Liver (tissue), 10 donors: ENCODE measurements at places on chromosomes 11 and 22. TPM values are rescaled to one million over a fixed set of nuclear protein-coding genes. Genes with fewer than 3 reads are reported as not detected.

Gene SCN2B
- not detected for polyA plus RNA-seq

Gene KRTAP5-10
- not detected for polyA plus RNA-seq

Gene CATSPER1
- not detected for polyA plus RNA-seq

Gene TMEM126B
- 25.7 TPM for polyA plus RNA-seq

Gene NAALAD2
- polyA plus RNA-seq = 0.21 TPM

Gene PUS3
- 17.9 TPM for polyA plus RNA-seq

Gene SCGB2A2
- not detected for polyA plus RNA-seq

Gene SYT12
- polyA plus RNA-seq = 12.1 TPM

Gene KRTAP5-7
- polyA plus RNA-seq = not detected

GRCh38 chr22:27370269-27370668 lies 431.3 kb downstream of the MN1 start:
- no peak overlapping the region for H3K4me3 ChIP-seq
- H3K4me1 ChIP-seq = no peaks in the 10 kb centered on the region
- H3K27ac ChIP-seq = no peak overlapping the region
- H3K36me3 ChIP-seq = no peaks in the 10 kb centered on the region

- H3K4me3 ChIP-seq = no peak overlapping the region
- H3K36me3 ChIP-seq = no peaks in the 10 kb centered on the region
- H3K27me3 ChIP-seq = no peaks in the 10 kb centered on the region
- H3K27ac ChIP-seq = no peak overlapping the region
- no peaks in the 10 kb centered on the region for H3K4me1 ChIP-seq
- no peak for DNase-seq
Observed at GRCh38 chr22:39482768-39483167, 19.3 kb upstream of the MIEF1 start.

- no peak for DNase-seq
- no peak overlapping the region for H3K4me3 ChIP-seq
- H3K4me1 ChIP-seq = no peaks in the 10 kb centered on the region
- no peaks in the 10 kb centered on the region for H3K36me3 ChIP-seq
- H3K27ac ChIP-seq = no peak overlapping the region
Observed at GRCh38 chr11:105070306-105070705, 25.2 kb upstream of the CARD16 start.

DNA sequence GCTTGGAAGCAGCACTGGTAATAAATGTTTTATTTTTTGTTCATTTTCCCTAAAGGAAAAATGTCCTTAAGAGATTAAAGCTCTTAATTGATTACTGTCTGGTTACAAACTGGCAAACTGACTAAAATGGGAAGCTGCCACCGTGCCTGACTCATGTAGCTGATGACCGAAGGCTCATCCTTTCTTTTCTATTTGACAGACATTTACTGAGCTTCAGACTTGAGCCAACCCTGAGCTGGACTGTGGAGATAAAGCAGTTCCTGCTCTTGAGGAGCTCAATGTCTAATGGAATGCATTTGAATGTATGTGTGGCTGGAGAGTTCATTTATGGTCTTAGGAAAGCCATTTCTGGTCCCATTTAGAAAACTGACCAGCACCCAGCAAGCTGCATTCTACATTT lies 91.3 kb downstream of the RNF169 start:
- no peak for DNase-seq
- peaks cover 2% of the 10 kb centered on the region for H3K4me1 ChIP-seq
- H3K4me3 ChIP-seq = no peak overlapping the region
- H3K27ac ChIP-seq = no peak overlapping the region
- peaks cover 40% of the 10 kb centered on the region for H3K36me3 ChIP-seq

GRCh38 chr11:103871923-103872551 lies 164.4 kb upstream of the DDI1 start:
- no peaks in the 10 kb centered on the region for H3K27me3 ChIP-seq
- no peaks in the 10 kb centered on the region for H3K36me3 ChIP-seq
- H3K27ac ChIP-seq = no peak overlapping the region

DNA sequence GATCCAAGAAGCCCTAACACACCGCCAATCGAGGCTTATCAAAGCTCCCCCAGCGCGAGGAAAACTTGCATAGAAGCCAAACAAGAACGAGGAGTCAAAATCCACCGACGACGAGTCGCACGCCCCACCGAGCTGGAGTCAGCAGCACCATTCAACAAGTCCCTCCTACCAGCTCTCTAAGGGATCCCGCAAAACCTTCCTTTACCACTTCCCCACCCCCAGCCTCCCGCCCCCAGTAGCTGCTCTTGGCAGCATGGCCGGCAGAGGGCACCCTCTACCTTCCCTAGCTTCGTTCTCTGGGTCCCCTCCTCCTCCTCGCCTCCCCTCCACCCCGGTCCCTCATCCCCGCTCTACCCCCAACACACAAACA lies 1.4 kb downstream of the BDNF start:
- no peaks in the 10 kb centered on the region for H3K36me3 ChIP-seq
- peak; percentile 75 for DNase-seq

- no peak overlapping the region for H3K27ac ChIP-seq
- no peak for DNase-seq
- no peaks in the 10 kb centered on the region for H3K36me3 ChIP-seq
Observed at GRCh38 chr11:61737131-61737530, 15.3 kb upstream of the MYRF start.

DNA sequence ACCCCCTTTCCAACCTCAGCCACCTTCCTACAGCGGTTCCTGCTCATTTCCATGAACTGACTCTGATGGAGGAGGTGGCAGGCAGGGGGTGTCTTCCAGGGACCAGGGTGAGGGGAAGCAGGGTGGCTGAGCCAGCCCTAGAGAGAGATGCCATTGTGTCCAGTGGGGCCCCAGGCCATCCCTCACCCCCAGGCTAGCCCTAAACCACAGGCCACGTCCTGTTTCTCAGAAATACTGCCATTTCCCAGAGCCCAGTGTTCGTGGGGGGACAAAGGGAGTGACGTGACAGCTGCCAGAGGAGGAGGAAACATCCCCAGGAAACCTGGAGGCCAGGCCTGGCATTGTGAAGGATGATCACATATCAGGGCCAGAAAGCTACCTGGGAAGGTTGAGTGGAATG lies 39.5 kb downstream of the CHRDL2 start:
- no peak overlapping the region for H3K4me3 ChIP-seq
- H3K27ac ChIP-seq = no peak overlapping the region
- no peaks in the 10 kb centered on the region for H3K27me3 ChIP-seq
- DNase-seq = no peak
- peaks cover 10% of the 10 kb centered on the region for H3K4me1 ChIP-seq
- H3K36me3 ChIP-seq = no peaks in the 10 kb centered on the region

GRCh38 chr11:18844753-18845367 lies 53.3 kb upstream of the PTPN5 start:
- no peak overlapping the region for H3K27ac ChIP-seq
- no peaks in the 10 kb centered on the region for H3K36me3 ChIP-seq
- no peaks in the 10 kb centered on the region for H3K4me1 ChIP-seq
- no peaks in the 10 kb centered on the region for H3K27me3 ChIP-seq
- H3K4me3 ChIP-seq = no peak overlapping the region
- no peak for DNase-seq

DNA sequence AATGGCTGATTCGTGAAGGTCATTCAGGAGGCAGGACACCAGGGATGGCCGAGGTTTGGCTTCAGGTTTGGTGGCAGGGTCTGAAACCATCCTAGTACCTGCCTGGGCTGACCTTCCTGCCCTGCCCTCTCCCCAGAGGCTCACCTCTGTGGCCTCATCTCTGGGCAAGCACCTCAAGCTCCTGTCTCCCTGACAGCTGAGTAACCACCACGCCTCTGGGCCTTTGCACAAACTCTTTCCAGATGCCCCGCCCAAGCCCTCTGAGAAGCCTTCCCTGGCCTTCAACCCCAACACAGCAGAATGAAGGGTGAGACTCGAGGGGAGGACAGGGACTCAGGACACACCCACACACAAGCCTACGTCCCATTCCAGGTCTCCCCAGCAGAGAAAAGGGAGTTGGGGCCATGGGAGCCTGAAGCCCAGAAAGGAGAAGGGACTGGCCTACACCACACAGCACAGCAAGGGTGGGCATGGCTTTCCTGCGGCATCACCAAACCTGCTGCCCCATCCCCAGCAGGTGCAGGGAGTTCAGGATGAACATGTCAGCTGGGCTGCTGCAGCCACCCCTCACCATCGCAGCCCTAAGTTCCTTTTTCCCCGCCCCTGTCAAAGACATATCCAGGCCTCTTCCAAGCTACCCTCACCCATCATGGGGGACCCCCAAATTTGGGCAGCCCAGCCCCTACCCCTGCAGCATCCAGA lies 2.4 kb downstream of the SHISA8 start:
- no peak overlapping the region for H3K27ac ChIP-seq
- H3K4me3 ChIP-seq = no peak overlapping the region
- peaks cover 24% of the 10 kb centered on the region for H3K4me1 ChIP-seq
- H3K36me3 ChIP-seq = no peaks in the 10 kb centered on the region

- peaks cover 7% of the 10 kb centered on the region for H3K4me1 ChIP-seq
- H3K36me3 ChIP-seq = no peaks in the 10 kb centered on the region
- H3K4me3 ChIP-seq = no peak overlapping the region
- H3K27me3 ChIP-seq = no peaks in the 10 kb centered on the region
- no peak for DNase-seq
- no peak overlapping the region for H3K27ac ChIP-seq
Observed at GRCh38 chr22:36417281-36417686, 29.5 kb upstream of the MYH9 start.

GRCh38 chr22:22182218-22182989 lies 62.2 kb upstream of the VPREB1 start:
- H3K27me3 ChIP-seq = no peaks in the 10 kb centered on the region
- H3K4me1 ChIP-seq = no peaks in the 10 kb centered on the region
- no peak overlapping the region for H3K4me3 ChIP-seq

GRCh38 chr11:113072237-113072858 lies 111.1 kb downstream of the NCAM1 start:
- H3K4me1 ChIP-seq = no peaks in the 10 kb centered on the region
- no peaks in the 10 kb centered on the region for H3K27me3 ChIP-seq
- H3K36me3 ChIP-seq = no peaks in the 10 kb centered on the region
- no peak overlapping the region for H3K4me3 ChIP-seq
- no peak overlapping the region for H3K27ac ChIP-seq

- H3K36me3 ChIP-seq = peaks cover 28% of the 10 kb centered on the region
- peak overlapping the region; percentile 99 for H3K27ac ChIP-seq
- no peaks in the 10 kb centered on the region for H3K27me3 ChIP-seq
- peaks cover 14% of the 10 kb centered on the region for H3K4me1 ChIP-seq
- peak overlapping the region; percentile 80 for H3K4me3 ChIP-seq
- peak; percentile 32 for DNase-seq
Observed at GRCh38 chr11:47175746-47176327, 842 bp downstream of the ARFGAP2 start.

DNA sequence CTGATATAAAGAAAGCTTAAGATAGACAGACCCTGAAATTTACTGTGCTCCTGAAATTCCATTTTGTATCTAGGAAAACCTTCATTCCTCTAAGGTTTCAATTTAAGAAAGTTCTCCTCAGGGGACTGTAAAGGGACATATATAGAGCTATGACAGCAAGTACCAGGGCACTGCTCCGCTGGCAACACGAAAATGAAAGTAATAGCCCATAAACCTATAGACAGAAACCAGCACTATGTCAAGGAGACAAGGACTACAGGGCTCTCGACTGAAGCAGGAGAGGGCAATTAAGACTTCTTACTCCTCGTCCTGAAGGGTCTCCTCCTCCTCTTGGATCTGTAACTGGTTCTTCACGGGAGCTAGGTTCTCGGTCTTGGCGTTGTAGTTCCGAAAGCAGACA lies 6.9 kb downstream of the FEZ1 start:
- no peaks in the 10 kb centered on the region for H3K27me3 ChIP-seq
- no peaks in the 10 kb centered on the region for H3K4me1 ChIP-seq
- no peaks in the 10 kb centered on the region for H3K36me3 ChIP-seq
- DNase-seq = no peak
- no peak overlapping the region for H3K4me3 ChIP-seq

DNA sequence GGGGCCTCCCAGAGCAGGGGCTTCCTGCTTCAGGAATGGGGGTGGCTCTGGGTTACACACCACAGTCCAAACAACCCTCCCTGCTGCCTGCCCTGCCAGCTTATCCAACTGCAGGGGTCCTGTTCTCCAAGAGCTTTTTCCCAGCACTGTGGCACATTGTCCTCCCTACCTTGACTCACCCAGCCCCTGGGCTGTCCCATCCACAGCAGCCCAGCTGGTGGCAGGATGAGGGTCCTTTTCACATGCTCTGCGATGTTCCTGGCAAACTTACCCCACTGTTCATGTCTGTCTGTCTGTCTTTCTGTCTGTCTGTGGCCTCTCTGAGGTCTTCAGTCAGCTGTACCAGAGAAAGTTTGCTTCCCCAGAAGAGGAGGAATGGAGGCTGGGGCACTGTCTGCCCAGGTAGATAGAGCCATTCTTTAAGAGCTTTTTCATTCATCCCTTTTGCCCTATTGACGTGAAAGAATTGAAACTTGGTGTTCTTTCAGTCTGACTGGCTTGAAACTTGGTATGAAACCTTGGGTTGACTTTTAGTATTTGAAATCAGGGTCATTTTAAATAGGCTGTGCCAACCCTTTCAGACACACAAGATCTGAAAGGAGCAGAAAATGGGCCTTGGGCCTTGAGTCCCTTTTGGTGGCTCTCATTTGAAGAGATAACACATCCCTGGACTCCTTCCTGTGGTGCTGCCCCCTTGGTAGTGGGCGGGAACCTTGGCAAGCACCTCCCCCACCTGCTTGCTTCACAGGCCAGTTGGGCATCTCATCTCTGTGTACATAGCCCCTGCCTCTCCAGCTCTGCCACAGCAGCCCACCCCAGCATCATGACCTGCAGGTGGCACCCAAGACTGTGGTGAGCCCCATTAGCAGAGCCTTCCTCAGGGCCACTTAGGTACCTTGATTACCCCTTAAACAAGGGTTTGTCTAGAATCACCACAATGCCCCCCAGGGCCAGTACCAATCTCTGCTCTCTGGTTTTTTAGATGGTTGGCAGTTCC lies 74.6 kb upstream of the SUSD2 start:
- peaks cover 6% of the 10 kb centered on the region for H3K36me3 ChIP-seq
- no peak overlapping the region for H3K4me3 ChIP-seq
- no peak for DNase-seq
- no peak overlapping the region for H3K27ac ChIP-seq

- H3K27me3 ChIP-seq = no peaks in the 10 kb centered on the region
- H3K4me1 ChIP-seq = peaks cover 5% of the 10 kb centered on the region
- H3K36me3 ChIP-seq = peaks cover 6% of the 10 kb centered on the region
- H3K4me3 ChIP-seq = no peak overlapping the region
- no peak overlapping the region for H3K27ac ChIP-seq
Observed at GRCh38 chr11:32852207-32852606, 22.5 kb downstream of the PRRG4 start.

- DNase-seq = peak; percentile 57
- H3K36me3 ChIP-seq = peaks cover 28% of the 10 kb centered on the region
- H3K4me1 ChIP-seq = peaks cover 56% of the 10 kb centered on the region
- H3K27ac ChIP-seq = peak overlapping the region; percentile 98
Observed at GRCh38 chr22:41397143-41397811, 15.5 kb downstream of the TEF start.

- no peaks in the 10 kb centered on the region for H3K27me3 ChIP-seq
- no peak overlapping the region for H3K27ac ChIP-seq
- H3K4me3 ChIP-seq = no peak overlapping the region
- no peak for DNase-seq
- no peaks in the 10 kb centered on the region for H3K36me3 ChIP-seq
Observed at GRCh38 chr11:102172127-102172848, 62.0 kb downstream of the YAP1 start.

- H3K4me3 ChIP-seq = no peak overlapping the region
- no peak for DNase-seq
- no peaks in the 10 kb centered on the region for H3K27me3 ChIP-seq
Observed at GRCh38 chr22:45420539-45420938, 7.0 kb downstream of the RIBC2 start.
